ENCODE measurements at places on chromosomes 16 and 17.

DNA sequence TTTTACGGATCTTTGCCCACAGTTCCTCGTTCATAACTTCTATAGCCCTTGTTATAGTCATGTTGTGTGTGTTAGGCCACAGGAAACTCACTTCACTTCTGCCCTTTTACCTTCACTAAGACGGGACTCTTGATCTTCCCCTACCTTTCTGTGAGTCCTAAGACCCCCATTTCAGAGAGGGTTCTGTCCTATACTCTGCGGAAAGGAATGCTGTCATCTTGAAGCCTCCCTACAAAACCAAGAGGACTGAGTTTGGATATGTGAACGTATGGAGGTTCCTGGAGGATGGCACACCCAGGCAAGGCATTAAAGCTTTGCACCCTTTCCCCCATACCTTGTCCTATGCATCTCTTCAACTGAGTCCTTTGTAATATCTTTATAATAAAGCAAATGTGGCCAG lies 3.7 kb downstream of the UBB start:
- DNase-seq = no peak

GRCh38 chr17:66343531-66344078 lies 41.2 kb downstream of the PRKCA start:
- no peak for DNase-seq

DNA sequence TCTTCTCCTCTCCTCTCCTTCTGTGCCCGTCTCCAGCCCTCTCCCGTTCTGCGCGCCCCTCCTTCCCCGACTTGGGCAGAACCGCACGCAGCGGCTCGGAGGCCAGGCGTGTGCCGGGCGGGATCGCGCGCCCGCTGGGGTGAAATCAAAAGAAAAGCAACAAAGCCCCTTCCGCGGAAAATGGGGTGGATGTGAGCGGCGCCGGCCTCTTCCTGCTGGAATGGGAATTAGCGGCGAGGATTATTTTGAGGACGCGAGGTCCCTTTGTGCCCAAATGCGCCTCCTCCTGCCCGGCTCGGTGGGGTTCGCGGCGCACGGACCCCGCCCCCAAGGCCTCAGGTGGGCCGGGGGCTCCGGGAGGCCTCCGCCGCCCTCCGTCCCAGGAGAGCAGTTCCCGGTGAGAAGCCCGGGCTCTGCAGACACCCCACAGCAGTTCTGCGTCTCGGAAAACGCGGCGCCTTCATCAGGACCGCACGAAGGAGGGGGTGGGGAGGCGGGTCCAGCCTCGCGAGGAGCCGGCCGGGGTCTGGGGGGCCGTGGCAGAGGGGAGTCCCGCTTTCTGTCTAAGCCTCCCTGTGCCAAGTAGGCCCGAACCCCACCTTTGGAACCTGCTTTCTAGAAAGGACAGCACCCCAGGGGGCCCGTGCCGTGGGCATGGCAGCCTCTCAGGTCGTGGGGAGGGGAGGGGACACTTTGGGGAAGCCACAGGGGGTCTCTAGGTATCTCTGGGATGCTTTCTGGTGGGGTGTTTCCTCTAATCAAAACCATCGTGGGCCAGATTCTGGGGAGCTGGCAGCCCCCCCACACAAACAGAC lies 91.0 kb upstream of the CBX4 start:
- DNase-seq = peak; percentile 22

- DNase-seq = no peak
Observed at GRCh38 chr17:44209786-44210341, 9.6 kb downstream of the UBTF start.

- DNase-seq = no peak
Observed at GRCh38 chr16:87212026-87212425, 105.2 kb downstream of the C16orf95 start.

GRCh38 chr17:80737106-80738019 lies 192.7 kb downstream of the RPTOR start:
- DNase-seq = no peak

DNA sequence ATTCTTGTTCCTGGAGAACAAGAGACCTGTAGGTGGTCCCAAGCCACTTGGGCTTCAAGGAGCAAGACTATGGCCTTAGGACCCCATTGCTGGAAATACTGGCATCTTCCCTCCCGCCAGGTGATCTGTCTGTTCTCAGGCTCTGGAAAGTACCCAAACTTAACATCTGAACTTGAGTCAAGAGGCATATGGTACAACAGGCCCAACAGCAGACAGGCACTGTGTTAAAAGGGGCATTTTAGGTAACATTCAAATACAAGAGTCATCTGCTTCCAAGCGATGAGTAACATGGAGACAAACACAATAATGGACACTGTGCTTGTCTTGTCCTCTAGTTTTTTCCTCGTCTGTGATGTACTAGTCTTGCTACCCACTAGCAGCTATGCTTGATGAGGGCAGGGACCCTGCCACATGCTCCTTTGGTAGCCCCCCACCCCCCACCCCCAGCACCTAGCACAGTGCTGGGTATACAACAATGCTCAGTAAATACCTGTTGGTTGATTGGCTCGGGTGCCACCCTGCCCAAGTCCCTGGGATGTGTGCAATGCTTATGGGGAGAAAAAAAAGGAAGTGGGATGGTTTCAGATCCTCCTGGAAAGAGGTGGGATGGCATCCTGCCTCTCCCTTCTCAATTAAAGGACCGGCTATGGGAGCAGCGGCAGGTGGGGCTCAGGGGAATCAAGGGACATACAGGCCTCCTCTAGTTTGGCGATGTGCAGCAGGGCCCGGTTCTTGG lies 19.4 kb downstream of the CSF3 start:
- DNase-seq = no peak

DNA sequence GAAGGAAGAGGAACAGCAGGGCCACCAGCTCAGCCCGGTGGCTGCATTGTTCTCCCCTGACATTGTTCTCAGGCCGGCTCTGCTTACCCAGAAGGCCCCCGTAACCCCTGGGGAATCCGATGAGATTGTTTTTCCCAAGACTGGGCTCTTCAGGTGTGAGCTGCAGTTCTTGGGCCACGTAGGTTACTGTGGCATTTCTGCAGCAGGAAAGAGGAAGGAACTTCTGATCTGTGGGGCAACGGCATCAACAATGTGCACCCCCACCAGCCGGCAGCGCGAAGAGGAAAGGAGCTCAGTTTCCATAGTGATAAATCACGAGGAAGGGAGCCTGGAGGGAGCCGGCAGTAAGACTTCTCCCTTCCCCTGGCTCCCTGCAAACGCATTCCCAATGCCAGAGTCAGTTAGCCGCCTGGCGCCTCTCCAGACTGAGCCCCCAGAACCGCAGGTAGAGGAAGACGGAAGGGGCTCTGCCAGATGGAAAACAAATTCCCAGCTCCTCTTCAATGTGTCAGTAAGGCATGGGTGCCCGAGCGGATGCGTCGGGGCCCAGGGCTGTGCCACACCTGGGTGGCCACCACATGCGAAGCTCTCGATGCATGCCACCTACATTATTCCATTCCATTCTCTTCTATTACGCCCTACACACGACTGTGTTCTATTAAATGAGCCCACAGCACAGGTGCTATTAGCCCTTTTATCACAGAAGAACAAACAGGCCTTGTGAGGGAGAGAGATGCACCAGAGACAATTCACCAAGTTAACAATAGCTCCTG lies 21.5 kb upstream of the PECAM1 start:
- peak; percentile 80 for DNase-seq

DNA sequence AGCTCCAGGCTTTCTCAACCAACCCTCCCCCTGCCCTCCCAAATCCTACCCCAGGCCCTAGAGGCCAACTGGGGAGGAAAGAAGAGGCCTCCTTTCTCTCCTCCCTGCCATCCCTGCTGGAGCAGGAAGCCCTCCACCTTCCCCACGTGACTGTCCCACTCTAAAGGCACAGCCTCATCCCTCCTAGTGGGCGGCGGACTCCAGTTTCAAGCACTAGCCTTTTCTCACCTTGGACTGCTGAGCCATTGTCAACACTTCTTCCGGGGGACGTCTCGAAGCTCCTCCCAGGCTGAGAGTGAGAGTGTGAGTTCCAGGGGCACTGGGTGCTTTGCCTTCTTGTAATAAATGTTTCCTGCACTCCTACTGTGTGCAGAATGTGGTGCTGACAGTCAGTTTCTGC lies 21.4 kb upstream of the IRX6 start:
- DNase-seq = no peak

GRCh38 chr17:37490638-37491614 lies 1.2 kb downstream of the DUSP14 start:
- DNase-seq = no peak

GRCh38 chr16:81035975-81036750 lies 521 bp downstream of the ATMIN start:
- no peak for DNase-seq

DNA sequence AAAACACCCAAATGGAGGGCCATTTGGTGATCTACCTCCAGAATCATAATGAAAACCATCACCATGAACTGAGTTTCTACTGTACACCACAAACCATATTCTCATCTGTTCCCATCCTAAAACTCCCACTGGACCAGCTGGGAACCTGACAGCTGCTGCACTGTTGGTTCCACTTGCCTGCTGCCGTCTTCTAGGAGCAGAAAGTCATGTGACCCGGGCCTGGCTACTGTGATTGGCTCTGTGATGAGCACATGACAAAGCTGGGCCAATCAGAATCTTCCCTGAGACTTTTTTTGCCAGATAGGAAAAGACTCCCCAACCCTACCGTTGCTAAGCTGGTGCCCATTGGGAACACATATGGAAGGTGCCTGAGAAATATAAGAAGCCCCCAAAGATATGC lies 264.2 kb downstream of the MRTFB start:
- no peak for DNase-seq

GRCh38 chr17:39175695-39176093 lies 9.7 kb upstream of the ARL5C start:
- DNase-seq = no peak

DNA sequence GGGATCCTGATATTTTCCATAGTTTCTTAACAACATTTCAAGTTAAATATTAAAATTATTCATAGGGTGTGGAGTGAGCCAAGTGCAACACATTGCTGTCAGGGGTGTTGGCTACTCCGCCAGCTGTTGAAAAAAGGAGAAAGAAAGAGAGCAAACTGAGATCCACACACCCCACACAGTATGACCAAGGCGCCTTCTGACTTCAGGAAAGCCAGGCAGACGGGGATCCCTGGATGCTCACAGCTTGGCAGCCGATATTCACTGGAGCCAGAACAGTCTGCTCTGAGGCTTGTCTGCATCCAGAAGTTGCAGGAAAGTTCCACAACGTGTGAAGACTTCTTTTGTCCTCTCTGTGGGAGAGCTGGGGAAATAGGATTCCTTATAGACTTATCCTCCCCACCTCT lies 9.3 kb downstream of the CHD9NB start:
- no peak for DNase-seq

DNA sequence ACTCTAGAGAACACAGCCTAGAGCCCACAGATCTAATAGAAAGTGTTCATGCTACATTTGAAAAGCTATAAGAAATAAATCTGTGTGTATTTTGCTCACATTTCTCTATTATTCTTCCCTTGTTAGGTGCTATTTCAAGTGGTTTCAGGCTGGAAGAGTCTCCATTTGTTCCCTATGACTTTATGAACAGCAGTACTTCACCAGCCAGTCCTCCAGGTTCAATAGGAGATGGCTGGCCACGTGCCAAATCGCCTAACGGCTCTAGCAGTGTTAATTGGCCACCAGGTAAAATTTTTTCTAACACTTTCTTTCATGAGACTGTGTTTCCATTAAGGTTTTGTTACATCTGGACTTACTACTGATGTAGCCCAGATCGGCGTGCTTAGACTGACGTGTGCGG lies 30.7 kb upstream of the SLC5A11 start:
- DNase-seq = no peak

DNA sequence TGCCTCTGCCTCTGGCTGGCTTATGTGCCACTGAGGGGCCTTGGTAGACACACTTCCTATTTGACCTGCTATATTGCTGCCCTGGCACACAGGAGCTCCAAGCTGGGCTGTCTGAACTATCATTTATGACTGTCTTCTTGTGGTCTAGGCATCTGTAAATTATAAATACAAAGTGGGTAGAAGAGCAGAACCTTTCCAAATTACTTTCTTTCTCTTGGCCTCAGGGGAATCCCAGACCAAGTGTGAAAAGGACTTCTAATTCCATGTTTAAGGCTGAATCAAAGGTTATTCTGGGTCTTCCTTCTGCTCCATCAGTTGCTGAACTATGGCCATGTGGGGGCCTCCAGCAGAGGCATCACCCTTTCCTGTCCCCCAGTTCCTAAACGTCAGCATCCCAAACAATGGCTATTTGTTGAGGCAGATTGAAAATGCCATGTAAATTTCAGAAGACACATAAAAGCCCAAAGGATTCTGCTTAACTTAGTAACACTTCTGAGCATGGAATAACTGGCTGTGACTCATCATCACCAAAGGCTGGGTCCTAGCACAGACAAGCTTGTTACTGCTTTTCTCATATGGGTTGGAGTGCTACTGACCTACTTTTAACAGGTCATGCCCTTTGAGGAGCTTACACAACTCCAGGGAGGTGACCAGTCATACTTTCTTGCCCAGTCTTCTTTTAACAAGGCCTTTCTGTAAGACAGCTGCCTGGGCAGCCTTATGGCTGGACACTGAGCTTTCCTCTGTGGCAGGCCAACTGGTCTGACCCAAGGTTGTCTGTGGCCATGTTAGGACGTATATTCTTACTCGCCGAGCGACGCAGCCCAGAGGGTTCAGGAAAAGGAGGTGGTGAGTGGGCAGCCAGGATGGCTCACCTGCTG lies 154.8 kb downstream of the VPS53 start:
- DNase-seq = no peak

DNA sequence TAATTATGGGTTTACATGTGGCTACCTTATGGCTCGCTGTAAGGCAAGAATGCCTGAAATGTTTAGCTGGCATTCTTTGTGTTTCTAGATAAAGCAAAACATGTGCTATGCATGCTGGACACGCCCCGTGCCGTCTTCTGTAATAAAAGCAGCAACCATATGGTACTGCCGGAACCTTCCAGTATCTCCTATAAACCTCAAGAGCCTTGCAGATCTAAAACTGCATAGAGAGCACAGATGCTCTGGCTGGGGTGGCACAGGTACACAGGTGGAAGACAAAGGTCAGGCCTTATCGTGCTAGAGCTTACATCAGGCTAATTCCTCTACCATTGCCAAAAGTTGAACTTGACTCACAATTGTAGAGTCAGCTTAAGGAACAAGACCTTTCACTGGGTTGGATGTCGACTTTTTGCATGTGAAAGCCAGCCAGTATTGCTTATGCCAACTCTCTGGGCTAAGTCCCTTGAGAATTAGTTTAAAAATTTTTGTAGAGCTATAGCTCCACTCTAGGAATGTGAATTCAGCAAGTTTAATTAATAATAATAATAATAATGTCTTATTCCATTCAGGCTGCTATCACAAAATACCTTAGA lies 187.4 kb upstream of the CACNG5 start:
- DNase-seq = no peak

DNA sequence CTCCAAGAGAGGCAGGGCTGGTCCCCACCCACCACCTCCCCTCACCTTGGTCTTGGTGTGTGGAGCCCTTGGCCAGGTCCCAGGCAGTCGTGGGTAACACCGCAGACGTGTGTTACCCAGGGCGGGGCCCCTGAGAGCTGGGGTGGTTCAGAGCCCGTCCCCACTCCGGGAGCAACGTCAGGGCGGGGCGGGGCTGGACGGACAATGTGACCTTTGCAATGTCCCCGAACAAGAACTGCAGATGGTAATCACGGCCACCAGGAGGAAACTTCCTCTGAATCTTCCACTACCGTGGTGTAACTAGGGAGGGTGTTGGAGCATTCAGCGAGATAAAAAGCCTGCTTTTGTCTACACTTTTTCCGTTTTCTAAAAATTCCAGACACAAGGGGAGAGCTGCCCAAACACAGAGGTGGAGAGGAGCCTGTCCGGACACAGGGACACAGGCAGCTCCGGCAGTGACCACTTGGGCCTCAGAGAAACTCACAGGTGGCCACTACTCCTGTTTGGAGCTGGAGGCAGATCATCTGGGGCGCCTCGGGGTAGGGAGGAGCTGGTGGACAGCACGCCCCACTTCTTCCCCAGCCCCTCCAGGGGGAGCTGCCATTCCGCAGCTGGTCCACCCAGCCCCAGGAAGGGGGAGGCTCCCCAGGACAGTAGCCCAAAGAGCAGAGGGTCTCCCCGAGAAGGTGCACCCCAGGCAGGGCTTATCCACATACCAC lies 14.2 kb upstream of the SLC38A10 start:
- no peak for DNase-seq
